ENCODE measurements at places on chromosomes 5 and 9. TPM values are rescaled to one million over a fixed set of nuclear protein-coding genes. Genes with fewer than 3 reads are reported as not detected.
A peak's percentile ranks its signal among the peaks of the same experiment; 100 is the strongest.

LCN9 gene
- not detected for total RNA-seq

- peaks cover 12% of the 10 kb centered on the region for H3K36me3 ChIP-seq
- H3K27me3 ChIP-seq, result no peaks in the 10 kb centered on the region
- DNase-seq, result peak; percentile 40
- no peak overlapping the region for H3K27ac ChIP-seq
- H3K4me3 ChIP-seq, result no peak overlapping the region
Measured at GRCh38 chr9:86034863-86035734, 64.3 kb downstream of the GOLM1 start.

DNA sequence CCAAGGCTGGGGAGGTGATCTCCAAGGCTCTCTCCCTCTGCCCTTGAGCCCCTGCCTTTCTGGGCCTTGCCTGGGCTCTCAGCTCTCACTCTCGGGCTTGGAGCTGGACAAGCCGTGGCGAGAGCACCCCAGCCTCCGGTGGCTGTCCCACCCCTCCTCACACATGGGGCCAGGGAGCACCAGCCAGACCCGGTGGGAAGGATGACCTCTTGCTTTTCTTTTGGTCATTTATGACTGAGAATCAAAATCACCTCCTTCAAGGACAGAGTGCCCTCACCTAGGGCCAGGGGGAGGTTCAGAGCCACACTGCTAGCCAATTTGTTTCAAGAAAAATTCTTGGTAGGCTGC, 14.1 kb downstream of the TCF7 start:
- no peak for DNase-seq
- peaks cover 14% of the 10 kb centered on the region for H3K4me1 ChIP-seq
- peaks cover 29% of the 10 kb centered on the region for H3K36me3 ChIP-seq
- H3K27me3 ChIP-seq, result no peaks in the 10 kb centered on the region

DNA sequence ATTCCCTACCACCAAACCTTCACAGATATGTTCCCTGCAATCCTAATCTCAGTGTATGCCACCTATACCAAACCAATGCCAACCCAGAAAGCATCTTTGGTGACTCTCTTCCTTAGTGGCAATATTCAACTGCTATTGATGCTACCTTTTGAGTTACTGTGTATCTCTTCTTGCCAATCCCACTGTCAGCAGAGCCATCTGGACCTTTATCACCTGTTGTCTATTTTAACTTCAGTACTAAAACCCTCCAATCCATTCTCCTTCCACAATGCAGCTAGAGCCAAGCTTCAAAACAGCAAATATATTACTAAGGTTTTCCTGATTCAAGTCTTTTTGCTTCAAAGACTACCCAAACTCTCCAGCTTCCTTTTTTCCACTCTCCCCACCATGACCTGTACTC, 777.2 kb upstream of the DMAC1 start:
- no peaks in the 10 kb centered on the region for H3K4me1 ChIP-seq
- no peak for DNase-seq
- H3K27me3 ChIP-seq, result no peaks in the 10 kb centered on the region
- no peak overlapping the region for H3K4me3 ChIP-seq
- H3K27ac ChIP-seq, result no peak overlapping the region
- no peaks in the 10 kb centered on the region for H3K36me3 ChIP-seq

- no peaks in the 10 kb centered on the region for H3K4me1 ChIP-seq
- H3K36me3 ChIP-seq, result no peaks in the 10 kb centered on the region
- no peak overlapping the region for H3K4me3 ChIP-seq
- peaks cover 23% of the 10 kb centered on the region for H3K27me3 ChIP-seq
- no peak overlapping the region for H3K27ac ChIP-seq
- DNase-seq, result no peak
Measured at GRCh38 chr5:51373880-51374523, 9.2 kb upstream of the ISL1 start.

GRCh38 chr9:127943011-127943662, 5.5 kb upstream of the DPM2 start:
- H3K27ac ChIP-seq, result no peak overlapping the region
- no peaks in the 10 kb centered on the region for H3K27me3 ChIP-seq
- peaks cover 5% of the 10 kb centered on the region for H3K4me1 ChIP-seq

All from IMR-90 (cell line).